ENCODE measurements at places on chromosomes 11 and 22.

DNA sequence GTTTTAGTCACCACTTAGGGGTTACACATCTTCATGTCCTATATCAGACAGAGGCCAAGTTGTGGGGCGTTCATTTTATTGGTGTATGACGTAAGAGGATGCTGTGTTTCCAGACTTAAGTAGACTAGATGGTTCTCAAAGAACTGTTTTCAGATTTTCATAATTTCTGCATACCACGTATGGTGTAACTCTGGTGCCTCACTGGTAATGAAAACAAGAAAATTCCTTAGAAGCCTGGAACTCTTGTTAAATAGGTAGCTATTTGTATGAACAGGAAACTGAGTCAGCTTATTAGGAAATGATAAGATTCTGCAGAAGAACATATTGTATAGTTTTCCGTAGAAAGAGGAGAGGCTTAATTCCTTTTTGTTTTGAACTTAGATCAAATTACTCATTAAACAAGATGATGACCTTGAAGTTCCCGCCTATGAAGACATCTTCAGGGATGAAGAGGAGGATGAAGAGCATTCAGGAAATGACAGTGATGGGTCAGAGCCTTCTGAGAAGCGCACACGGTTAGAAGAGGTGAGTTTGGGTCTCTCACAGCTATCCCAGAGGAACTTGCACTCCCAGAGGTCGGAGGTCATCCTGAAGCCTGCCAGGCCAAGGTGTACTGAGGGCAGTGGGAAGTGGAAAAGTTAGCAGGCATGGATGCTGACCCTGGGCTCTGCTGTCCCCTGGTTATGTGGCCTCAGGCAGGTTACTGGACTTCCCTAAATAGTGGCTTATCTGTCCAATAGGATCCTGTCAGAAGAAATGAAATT lies 3.9 kb downstream of the CDC45 start:
- no peak for DNase-seq

GRCh38 chr11:94059065-94059464 lies 37.9 kb downstream of the HEPHL1 start:
- no peak for DNase-seq

- DNase-seq, result no peak
These were observed 12.2 kb upstream of the SLC37A4 start for GRCh38 chr11:119042927-119043326.

DNA sequence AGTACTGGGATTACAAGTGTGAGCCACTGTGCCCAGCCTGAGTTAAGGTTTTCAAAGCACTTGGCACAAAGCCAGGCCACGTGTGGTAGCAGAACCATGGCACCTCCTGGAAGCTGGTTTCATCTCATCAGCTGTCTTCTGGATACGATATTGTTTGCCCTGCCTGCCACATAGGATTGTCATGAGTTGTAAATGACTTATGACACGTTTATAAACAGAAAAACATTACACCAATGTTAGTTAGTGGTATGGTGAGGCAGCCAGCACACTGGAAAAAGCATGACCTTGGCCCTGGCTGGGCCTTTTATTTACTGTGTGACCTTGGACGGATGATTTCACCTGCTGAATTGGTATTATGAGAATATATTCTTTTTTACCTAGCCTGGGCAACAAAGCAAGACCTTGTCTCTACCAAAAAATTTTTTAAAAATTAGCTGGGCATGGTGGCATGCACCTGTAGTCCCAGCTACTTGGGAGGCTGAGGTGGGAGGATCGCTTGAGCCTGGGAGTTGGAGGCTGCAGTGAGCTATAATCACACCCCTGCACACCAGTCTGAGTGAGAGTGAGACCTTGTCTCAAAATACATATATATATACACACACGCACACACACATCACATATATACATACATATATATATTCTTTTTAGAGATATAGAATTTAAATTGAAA lies 24.0 kb upstream of the MYH9 start:
- peak; percentile 11 for DNase-seq

DNA sequence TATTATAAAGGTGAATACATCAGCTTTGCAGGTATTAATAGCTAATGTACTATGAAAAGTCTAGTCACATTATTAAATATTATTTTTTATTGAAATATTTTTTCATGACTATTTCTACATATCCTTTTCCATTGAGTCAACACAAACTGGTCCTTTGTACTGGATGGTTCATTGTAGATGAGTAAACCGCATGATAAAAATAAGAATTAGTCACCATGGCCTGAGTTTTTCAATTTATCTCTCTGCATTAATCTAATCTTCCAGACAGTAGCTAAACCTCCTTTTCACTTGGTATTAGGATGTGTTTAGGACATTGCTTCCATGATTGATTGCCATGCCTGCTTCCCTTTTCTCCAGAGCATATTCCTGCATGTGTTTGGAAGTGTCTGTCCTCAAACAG lies 439.4 kb upstream of the ARHGAP42 start:
- DNase-seq, result no peak

DNA sequence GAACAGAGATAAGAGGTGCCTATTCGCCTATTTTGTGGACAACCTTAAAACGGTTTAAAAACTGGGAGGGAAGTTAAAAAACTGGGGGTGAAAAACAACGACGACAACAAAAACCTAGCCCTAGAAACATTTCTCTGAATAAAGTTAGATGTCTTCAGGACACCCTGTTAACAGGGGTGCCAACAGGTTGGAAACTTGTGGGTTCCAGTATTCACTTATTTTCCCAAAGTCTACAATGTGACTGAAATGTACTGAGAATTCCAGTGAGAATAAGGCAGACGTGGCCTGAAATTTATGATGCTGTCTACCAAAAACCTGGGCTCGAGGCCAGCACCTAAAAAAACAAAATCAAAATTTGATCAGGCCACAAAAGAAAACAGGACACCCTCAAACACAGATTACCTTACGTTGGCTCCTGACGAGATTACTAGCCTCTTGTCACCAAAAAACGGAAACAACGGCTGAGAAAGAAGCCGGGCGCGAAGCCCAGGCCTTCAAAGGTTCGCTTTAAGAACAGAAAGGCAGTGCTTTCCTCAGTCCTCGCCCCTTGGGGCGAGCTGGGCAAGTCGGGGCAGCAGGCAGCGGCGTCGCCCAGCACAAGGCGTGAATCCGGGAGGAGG lies 906 bp downstream of the CCDC90B start:
- no peak for DNase-seq

DNA sequence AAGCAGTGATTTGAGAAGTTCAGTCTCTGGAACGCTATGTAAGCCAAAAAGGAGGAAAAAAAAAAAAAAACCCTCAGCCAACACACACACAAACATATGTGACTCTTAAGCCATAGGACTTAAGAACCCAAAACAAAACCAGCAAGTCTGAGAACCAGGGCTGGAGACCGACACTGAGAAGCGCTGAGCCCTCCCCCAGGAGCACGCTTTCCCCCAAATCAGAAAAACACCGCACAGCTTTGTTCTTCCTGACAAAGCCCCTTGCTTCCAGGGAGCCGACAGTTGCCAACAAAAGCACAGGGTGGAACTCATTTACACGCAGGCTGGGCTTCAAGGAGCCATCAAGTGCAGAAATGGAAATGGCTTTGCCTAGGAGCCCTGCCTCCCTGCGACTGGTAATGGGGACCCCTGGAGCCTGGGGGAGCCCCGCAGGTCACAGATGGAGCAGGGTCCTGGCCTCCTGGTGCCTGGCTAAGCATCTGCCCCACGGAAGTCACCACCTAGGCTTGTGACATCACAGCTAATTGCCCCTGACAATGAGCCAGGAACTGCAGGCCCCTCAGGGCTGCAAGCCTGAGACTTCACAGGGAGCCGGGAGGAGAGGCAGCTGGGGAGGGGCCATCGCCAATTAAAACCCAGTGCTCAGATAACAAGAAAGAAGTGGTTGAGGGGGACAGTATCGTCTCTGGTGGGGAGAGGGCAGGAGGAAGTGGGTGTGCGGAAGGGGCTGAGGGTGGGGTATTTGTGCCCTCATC lies 66.9 kb downstream of the NFAM1 start:
- DNase-seq, result no peak

DNA sequence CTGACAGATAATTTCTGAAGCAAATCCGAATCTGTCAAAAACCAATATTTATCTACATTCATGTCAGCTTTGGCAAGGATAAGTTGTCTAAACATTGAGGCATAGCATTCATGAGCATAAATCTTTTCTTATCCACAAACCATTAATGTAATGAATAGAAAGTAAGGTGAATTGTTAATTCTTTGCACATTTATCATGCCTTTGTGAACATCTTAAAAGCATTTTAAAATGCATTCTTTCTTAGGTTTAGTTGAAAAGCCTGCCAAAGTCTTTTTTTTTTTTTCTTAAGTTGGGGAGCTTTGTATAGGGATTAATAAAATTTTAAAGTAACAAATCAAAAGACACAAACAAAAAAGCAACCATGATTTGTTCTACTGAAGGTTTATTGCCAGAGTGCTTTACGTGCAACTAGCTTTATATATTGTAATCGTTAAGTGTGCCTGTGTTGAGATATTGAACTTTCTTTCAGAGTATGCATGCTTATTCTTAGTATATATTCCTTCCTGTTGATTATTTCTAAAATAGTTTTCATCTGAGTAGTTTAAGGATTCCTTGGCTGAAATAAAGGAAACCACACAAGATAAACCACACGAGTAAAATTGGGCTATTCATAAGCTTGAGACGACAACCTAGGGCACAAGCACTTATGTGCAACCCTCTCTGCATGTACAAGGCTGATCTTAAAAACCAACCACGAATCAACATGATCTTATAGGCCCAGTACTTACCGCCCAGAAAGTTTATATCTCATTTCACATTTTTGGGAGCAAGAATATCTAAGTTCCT lies 1110.9 kb upstream of the CNTN5 start:
- no peak for DNase-seq

DNA sequence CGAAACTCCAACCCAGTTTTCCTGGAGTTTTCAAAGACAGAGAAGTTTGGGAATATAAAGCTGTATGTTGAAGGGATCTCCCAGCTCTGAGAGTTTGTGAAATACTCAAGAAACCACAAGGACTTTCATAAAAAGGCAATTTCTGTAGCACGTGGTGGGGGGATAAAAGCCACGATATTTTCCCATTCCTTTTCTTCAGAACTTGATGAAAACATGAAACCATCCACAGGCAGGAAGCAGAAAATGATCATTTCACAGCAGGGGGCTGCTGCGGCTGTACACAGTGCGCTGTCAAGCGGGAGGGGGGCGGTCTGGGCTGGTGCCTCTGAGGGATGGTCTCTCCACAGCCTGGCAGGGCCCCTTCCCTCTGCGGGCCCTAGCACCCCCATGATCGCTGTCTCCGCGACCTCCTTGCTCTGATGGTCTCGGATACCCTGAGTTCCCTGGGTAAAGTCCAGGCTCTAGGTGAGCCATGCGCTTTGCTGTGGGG lies 423.2 kb downstream of the MN1 start:
- no peak for DNase-seq

All from central memory CD4-positive, alpha-beta T cell (primary cell).